ENCODE measurements at places on chromosomes 2 and 18.

- no peak for DNase-seq
These were observed 283.9 kb upstream of the ACVR2A start for GRCh38 chr2:147560810-147561535.

DNA sequence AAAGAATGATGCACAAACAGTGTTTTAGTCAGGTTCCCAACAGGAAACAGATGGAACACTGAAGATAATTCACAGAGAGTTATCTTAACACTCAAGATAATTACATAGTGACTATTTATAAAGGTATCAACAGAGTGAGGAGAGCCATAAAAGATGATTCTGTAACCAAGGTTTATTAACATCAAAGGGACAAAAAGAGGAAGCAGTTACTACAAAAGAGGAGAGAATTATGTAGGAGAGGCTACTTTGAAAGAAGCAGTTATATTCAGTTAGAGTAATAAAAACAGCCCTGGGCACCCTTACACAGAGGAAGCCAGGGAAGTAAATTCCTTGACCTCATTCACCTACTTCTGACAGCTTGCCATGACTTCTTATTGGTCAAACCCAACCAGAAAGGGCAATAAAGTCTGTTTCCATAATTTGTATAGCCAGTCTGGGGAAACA is 326.5 kb upstream of the SLC39A10 start:
- DNase-seq = no peak

GRCh38 chr2:30761226-30761625 is 46.0 kb downstream of the CAPN13 start:
- no peak for DNase-seq

DNA sequence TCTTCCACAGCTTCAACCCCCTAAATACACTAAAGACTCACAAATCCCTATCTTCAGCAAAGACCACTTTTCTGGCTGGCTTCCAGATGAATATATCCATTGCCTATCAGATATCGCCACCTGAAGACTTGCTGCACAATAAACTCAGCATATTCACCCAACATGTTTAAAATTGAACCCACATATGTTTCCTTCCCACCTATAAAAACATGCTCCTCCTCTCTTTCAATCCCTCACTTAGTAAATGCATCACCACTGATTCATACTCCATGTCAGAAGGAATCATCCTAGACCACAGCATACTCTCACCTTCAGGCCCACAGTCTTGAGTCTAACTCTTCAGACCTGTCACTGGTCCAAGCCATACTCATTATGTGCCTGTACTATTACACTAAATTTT is 5.3 kb downstream of the SPC25 start:
- DNase-seq = no peak

DNA sequence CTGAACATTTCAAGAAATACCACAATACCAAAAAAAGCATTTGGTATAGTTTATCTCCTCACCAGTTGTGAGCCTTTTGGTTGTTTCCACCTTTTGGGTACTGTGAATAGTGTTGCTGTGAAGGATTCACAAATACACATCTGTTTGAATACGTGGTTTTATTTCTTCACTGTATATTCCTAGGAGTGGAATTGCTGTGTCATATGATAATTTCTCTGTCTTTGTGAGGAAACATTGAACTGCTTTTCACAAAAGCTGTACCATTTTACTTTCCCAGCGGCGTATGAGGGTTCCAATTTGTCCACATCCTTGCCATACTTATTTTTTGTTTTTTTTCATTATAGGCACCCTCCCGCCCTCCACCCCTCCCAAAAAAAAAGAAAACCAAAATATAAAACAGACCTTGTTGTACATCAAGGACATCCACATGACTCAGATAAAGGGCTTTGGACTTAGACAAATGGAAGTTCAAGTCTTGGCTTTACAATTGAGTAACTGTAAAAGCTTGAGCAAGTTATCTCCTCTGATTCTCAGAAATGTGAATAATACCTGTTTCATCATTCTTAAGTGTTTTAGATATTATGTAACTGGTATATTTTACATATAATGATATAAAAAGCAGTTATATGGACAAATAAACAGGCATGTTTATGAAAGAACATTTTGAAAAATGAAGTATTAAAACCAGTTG is 19.0 kb downstream of the UBE2E3 start:
- DNase-seq = peak; percentile 49

DNA sequence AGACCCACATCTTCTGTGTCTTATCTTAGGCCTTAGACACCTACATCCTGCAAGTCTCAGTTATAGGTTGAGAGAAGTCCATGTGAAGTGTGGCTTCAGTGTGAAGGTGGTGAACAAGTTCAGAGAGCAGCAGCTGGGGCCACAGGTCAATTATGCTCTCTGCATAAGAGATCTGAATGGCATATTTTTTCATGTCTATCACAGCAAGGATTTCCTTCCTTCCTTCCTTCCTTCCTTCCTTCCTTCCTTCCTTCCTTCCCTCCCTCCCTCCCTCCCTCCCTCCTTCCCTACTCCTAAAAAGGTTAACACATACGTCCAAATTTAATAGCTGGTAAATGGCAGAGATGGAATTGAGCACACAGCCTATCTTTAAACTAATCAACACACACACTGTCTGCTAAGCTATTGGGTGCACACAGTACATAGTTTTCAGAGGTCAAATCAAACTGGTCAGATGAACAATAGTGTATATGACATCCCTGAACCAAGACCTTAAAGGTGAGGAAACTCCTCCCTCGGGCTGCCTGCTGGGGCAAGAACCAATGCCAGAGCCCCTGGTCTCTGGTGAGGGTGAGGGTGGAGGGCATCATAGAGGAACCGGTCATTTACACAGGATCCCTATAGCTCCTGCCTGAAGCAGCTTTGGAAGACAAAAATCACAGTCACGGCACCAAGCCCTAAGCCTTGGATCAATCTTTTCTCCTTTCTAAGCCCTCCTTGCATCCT is 240.9 kb downstream of the ICOS start:
- no peak for DNase-seq

GRCh38 chr2:85949280-85949679 is 60.5 kb upstream of the ST3GAL5 start:
- peak; percentile 46 for DNase-seq

GRCh38 chr2:219028141-219028540 is 13.2 kb downstream of the CFAP65 start:
- no peak for DNase-seq

GRCh38 chr2:11248-11941 is 34.9 kb downstream of the FAM110C start:
- DNase-seq = peak; percentile 29

Data from fibroblast of pulmonary artery (primary cell).